ENCODE measurements at places on chromosomes 4 and X.

- no peak for DNase-seq
Observed at GRCh38 chr4:140742838-140743193, 13.4 kb downstream of the TBC1D9 start.

GRCh38 chr4:68451246-68452211 lies 4.3 kb downstream of the TMPRSS11E start:
- no peak for DNase-seq

DNA sequence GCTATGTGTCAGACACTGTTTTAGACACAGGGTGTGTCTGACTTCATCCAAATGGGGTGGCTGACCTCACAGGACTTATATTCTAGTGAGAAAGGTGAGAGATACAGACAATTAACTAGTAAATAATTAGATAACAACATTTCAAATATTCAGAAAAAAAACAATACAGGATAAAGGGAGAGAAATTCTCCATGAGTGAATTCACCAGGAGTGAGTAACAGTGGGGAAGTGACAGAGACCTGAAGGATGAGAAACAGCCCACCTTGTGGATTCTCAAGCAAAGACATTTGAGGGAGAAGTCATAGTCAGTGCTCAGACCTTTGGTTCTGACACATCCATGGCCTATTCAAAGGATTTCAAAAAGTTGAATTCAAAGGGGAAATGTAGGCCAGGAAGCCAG lies 627.9 kb downstream of the IQCM start:
- no peak for DNase-seq

- DNase-seq, result no peak
Observed at GRCh38 chr4:88675543-88675942, 22.1 kb downstream of the NAP1L5 start.

DNA sequence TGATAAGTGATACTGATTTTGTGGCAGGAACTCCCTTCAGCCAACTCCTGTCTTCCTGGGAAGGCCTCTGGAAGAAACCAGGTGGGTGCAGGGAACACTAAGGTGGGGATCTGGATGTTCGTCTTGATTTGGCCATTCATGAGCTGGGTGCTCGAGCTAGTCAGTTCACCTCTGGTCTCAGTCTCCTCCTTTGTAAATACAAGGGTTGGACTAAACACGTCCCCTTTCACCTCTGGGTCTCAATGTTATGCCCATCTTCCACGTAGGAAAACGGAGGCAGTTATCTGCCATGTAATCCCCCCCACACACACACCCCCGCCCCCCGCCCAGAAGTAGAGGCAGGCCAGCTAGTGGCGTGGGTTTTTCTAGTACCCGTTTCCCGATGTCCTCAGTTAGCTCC lies 4.1 kb upstream of the RS1 start:
- no peak for DNase-seq

DNA sequence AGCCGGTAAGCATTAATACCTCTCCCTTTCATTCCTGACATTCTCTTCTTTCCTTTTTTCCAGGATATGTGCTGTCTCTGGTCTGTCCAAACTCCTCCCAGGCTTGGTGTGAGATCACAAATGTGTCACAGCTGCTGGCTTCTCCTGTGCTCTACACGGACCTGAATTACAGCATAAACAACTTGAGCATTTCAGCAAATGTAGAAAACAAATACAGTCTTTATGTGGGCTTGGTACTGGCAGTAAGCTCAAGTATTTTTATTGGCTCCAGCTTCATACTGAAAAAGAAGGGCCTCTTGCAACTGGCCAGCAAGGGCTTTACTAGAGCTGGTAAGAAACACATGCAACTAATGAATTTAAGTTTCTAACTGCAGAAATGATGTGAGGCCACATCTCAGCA lies 8.4 kb downstream of the NIPAL1 start:
- DNase-seq, result no peak

GRCh38 chrX:33741807-33742206 lies 390.3 kb downstream of the FAM47A start:
- DNase-seq, result no peak

- no peak for DNase-seq
Observed at GRCh38 chr4:2492970-2493369, 24.1 kb downstream of the RNF4 start.

GRCh38 chr4:7347981-7348380 lies 86.7 kb downstream of the PSAPL1 start:
- DNase-seq, result no peak

- DNase-seq, result no peak
Observed at GRCh38 chr4:42676066-42676951, 19.4 kb upstream of the ATP8A1 start.

DNA sequence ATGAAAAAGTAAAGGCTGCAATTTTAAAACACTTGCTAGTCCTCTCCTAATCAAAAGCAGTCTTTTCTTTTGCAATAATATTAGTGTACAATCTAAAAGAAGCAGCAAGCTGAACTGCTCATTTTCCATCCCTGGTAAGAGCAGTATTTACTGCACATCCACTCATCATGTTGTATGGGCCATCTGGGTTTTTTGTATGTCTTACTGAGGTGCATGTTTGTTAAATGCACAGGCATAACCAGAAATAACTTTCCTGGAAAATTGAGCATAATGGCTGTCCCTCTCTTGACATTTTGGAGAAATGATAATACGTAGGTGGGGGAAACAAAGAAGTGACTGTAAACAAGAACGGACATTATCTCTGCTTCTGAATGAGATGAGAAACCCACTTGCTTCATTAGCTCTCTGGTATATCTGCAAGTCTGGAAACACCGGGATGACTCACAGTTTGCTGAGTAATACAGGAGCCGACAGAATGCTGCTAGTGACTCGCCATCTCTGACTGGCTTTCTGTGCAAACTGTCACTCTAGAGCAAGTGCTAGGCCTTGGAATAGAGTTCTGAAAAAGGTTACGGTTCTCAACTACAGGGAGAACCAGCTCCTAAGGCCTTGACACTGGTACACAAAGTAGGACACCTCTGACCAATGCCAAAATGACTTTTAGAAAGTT lies 85.7 kb upstream of the MTM1 start:
- no peak for DNase-seq

GRCh38 chr4:156581282-156582063 lies 390.1 kb downstream of the PDGFC start:
- DNase-seq, result no peak

GRCh38 chr4:76252271-76252653 lies 741 bp downstream of the FAM47E start:
- DNase-seq, result no peak

GRCh38 chr4:91436556-91436955 lies 867.2 kb upstream of the GRID2 start:
- DNase-seq, result no peak

GRCh38 chr4:7719354-7720174 lies 220.1 kb downstream of the AFAP1 start:
- DNase-seq, result no peak

DNA sequence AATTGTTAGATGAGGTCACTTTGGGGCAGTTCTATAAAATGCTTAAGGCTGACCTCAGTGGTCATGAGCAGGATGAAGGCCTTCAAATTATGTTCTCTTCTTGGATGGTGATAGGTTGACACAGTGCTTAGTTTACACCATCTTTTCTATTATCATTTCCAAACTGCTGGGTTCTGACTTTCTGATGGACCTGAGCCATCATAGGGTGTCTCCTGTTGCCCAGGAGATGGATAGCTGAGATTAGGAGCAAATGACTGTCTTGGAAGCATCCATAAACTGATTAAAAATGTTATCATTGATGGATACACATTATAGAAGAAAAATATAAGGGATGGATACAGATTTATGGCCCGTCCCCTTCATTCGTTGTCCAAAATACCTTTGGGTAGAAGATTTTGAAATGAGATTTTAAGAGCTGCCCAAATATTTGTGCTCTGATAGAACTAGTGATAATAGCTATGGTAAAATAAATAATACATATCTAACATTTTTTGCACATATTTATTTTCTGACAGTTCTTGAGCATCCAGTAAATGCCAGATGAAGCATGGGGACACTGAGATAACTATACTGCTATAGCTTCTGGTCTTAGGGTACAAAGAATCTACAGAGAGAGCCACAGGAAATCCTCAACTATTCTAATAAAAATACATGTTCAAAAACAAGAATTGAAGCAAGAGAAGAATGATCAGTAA lies 839.4 kb upstream of the LCORL start:
- no peak for DNase-seq

GRCh38 chr4:141569141-141569540 lies 67.2 kb upstream of the IL15 start:
- no peak for DNase-seq

GRCh38 chr4:58163156-58163555 lies 1053.0 kb upstream of the IGFBP7 start:
- DNase-seq, result no peak

- DNase-seq, result no peak
Observed at GRCh38 chr4:11769434-11769833, 340.7 kb upstream of the HS3ST1 start.

- no peak for DNase-seq
Observed at GRCh38 chr4:119244344-119244743, 31.8 kb downstream of the USP53 start.

- DNase-seq, result no peak
Observed at GRCh38 chr4:187354740-187355139, 631.1 kb upstream of the FAT1 start.

GRCh38 chr4:169100670-169101101 lies 90.6 kb upstream of the CBR4 start:
- DNase-seq, result no peak

DNA sequence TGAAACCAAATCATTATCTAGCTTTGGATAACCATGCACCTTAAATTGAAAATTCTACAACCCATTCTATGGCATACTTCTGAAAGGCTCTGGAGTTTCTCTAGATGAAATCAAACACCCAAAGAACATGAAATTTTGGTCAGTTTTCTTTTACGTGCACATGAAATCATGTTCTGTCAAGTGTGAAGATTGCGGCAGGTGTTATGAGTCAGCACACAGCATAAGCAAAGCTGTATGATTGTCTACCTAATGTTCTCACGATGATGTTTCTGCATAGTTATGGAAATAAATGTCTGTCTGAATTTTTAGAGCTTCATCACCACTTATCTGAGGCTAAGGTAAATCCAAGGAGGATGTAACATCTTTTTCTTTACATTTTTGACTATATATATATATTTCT lies 495.3 kb downstream of the IL1RAPL1 start:
- no peak for DNase-seq

GRCh38 chrX:32397562-32398216 lies 813.7 kb downstream of the DMD start:
- DNase-seq, result no peak

GRCh38 chr4:38062088-38062775 lies 102.0 kb downstream of the PTTG2 start:
- DNase-seq, result peak; percentile 55

GRCh38 chrX:112056476-112056875 lies 26.1 kb downstream of the TRPC5 start:
- no peak for DNase-seq

- no peak for DNase-seq
Observed at GRCh38 chr4:139969635-139970266, 184.2 kb downstream of the MAML3 start.

DNA sequence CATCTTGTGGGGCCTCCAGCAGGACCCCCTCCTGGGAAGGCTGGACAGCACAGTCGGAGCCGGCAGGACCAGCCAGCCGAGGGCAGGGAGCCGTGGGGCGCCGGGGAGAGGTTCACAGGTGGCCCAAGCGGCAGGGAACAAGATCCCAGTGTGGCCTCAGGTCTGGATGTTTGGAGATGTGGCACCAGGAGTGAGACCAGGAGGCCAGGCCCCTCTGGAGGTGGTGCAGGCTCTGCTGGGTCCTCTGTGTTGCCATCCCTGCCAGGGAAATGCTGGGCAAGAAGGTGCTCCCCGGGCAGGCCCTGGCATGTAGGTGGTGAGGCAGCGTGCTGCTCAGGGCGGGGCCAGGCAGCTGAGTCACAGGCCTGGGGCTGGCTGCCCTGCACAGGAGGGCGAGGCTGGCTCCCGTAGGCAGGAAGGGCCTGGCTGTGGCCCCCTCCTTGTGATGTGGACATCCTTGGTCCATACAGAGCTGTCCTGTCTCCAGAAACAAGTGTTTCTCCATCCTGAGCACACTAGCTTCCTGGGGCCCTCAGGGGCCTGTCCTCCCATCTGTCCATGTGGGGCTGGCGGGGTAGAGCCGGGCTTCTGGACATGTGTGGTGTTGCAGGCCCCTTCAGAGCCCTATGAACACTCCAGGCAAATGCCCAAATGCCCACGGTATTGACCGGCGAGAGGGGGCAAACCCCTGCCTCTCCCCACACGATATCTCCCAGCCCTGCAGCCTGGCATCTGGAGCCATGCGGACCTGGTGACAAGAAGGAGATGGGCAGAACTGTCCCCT lies 4.8 kb upstream of the HGFAC start:
- peak; percentile 10 for DNase-seq

DNA sequence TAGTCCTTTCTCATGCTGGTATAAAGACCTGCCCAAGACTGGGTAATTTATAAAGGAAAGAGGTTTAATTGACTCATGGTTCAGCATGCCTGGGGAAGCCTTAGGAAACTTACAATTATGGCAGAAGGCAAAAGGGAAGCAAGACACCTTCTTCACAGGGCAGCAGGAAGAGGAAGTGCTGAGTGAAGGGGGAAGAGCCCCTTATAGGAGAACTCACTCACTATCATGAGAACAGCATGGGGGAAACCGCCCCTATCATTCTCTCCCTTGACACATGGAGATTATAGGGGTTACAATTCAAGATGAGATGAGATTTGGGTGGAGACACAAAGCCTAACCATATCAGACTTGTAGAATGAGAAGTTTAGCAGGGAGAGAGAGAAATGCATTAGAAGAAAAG lies 373.3 kb upstream of the DIAPH2 start:
- no peak for DNase-seq

GRCh38 chr4:94877973-94878372 lies 120.2 kb downstream of the BMPR1B start:
- DNase-seq, result no peak

DNA sequence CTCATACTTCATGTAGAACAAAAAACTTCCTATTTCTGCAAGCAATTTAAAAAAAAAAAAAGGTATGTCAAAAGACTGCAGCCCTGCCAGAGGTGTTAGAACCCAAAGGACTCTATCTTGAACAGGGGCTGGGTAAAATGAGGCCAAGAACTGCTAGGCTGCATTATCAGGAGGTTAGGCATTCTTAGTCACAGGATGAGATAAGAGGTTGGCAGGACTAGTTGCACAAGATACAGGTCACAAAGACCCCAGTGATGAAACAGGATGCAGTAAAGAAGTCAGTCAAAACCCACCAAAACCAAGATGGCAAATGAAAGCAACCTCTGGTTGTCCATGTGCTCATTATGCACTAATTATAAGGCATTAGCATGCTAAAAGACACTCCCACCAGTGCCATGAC lies 104.1 kb downstream of the ANOS1 start:
- DNase-seq, result no peak

DNA sequence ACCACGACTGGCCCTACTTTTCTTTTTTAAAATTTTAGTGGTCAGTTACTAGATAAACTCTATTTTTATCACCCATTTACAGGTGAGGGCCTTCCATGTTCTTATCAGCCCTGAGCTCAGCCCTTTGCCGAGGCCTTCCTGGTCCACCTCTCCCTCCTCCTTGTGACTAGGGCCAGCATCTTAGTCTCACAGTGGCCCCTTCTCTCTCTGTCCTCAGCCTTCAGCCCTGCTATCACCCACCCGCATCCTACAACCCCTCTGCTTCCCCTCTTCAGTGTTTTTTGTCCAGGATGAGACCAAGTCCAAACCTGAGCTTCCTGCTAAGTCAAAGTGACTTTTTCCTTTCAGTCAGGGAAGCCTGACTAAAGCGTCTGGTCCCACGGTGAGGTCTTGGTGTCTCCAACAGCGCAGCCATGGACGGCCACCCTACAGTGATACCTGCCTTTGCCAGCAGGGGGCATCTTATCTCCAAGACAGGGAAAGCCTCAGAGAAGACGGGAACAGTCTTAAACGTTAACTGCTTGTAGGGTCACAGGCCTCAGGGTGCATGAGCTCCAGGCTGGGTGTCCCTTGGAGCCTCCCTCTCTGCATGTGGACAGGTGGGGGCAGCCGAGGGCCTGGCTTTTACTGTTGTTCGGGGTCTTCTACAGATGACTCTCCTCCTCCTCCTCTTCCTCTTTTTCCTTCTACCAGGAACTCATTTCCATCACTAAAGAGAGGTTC lies 11.7 kb upstream of the GAGE10 start:
- DNase-seq, result no peak
